ENCODE measurements at places on chromosomes 5 and 9.

- no peak for DNase-seq
- H3K27ac ChIP-seq, result no peak overlapping the region
- H3K4me3 ChIP-seq, result no peak overlapping the region
- H3K4me1 ChIP-seq, result no peaks in the 10 kb centered on the region
- no peaks in the 10 kb centered on the region for H3K36me3 ChIP-seq
These were observed 172.6 kb downstream of the RGS3 start for GRCh38 chr9:113636165-113636564.

DNA sequence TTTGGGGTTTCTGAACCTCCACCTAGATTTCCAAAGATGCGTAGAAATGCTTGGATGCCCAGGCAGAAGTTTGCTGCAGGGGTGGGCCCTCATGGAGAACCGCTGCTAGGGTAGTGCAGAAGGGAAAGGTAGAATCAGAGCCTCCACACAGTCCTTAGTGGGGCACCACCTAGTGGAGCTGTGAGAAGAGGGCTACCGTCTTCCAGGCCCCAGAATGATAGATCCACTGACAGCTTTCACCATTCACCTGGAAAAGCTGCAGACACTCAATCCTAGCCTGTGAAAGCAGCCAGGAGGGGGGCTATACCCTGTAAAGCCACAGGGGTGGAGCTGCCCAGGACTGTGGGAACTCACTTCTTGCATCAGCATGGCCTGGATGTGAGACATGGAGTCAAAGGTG is 13.3 kb upstream of the HSDL2 start:
- no peaks in the 10 kb centered on the region for H3K27me3 ChIP-seq
- peaks cover 3% of the 10 kb centered on the region for H3K4me1 ChIP-seq

- H3K36me3 ChIP-seq, result peaks cover 22% of the 10 kb centered on the region
- H3K4me3 ChIP-seq, result no peak overlapping the region
- DNase-seq, result no peak
These were observed 32.9 kb upstream of the TGFBR1 start for GRCh38 chr9:99072040-99072394.

- H3K36me3 ChIP-seq, result no peaks in the 10 kb centered on the region
- H3K4me3 ChIP-seq, result no peak overlapping the region
- no peaks in the 10 kb centered on the region for H3K4me1 ChIP-seq
- DNase-seq, result no peak
- no peaks in the 10 kb centered on the region for H3K27me3 ChIP-seq
These were observed 6.6 kb downstream of the GADD45G start for GRCh38 chr9:89611425-89611824.

DNA sequence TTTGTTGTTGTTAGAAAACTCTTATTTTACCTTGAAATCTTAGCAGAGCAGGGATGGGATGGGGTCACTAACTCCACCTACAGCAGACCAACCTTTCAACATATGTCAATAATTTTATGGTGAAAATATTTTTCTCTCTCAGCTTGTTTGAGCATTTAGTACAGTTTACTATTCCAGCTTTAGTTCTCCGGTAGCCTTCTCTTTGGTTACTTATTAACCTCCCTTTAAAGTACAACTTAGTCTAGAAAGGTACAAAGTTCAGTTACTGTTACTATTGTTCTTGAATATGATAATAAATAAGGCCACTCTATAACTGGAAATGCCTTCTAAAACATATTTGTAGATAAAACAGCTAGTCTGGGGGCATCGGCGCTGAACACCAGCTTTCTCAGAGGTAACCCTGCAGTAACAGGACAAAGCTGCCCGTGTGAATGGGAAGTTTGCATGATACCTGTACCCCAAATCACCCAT is 233.3 kb downstream of the PCSK1 start:
- H3K27me3 ChIP-seq, result no peaks in the 10 kb centered on the region
- H3K36me3 ChIP-seq, result no peaks in the 10 kb centered on the region
- no peak overlapping the region for H3K27ac ChIP-seq
- DNase-seq, result no peak
- H3K4me1 ChIP-seq, result no peaks in the 10 kb centered on the region

GRCh38 chr5:78779262-78779661 is 130.7 kb upstream of the LHFPL2 start:
- H3K27me3 ChIP-seq, result no peaks in the 10 kb centered on the region
- H3K27ac ChIP-seq, result no peak overlapping the region
- no peaks in the 10 kb centered on the region for H3K36me3 ChIP-seq
- H3K4me3 ChIP-seq, result no peak overlapping the region

DNA sequence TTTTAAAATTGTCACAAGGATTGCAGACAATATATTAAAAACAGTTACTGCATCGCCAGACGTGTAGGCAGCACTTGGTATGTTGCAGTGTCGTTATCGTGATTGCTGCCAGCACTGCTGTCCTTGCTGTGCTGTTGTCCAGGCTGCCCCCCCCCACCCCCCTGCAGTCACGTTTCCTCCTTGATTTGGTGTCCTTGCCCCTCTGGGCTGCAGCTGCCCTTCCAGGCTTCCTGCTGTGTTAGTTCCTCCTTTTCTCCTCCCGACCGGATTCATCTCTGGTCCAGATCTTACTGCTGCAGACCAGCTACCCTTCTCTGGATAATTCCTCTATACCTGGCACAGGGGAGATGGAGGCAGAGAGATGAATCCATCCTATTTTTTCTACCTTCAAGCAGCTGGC is 298.9 kb downstream of the TRIM32 start:
- no peaks in the 10 kb centered on the region for H3K27me3 ChIP-seq
- DNase-seq, result no peak
- no peak overlapping the region for H3K27ac ChIP-seq
- H3K36me3 ChIP-seq, result no peaks in the 10 kb centered on the region
- no peak overlapping the region for H3K4me3 ChIP-seq

GRCh38 chr5:176780176-176781053 is 29.9 kb upstream of the UNC5A start:
- H3K4me3 ChIP-seq, result no peak overlapping the region
- no peak for DNase-seq
- no peak overlapping the region for H3K27ac ChIP-seq
- H3K36me3 ChIP-seq, result no peaks in the 10 kb centered on the region

GRCh38 chr9:84697509-84698114 is 28.1 kb downstream of the NTRK2 start:
- no peaks in the 10 kb centered on the region for H3K4me1 ChIP-seq
- no peaks in the 10 kb centered on the region for H3K36me3 ChIP-seq
- H3K27ac ChIP-seq, result no peak overlapping the region
- H3K27me3 ChIP-seq, result no peaks in the 10 kb centered on the region
- DNase-seq, result peak; percentile 76

DNA sequence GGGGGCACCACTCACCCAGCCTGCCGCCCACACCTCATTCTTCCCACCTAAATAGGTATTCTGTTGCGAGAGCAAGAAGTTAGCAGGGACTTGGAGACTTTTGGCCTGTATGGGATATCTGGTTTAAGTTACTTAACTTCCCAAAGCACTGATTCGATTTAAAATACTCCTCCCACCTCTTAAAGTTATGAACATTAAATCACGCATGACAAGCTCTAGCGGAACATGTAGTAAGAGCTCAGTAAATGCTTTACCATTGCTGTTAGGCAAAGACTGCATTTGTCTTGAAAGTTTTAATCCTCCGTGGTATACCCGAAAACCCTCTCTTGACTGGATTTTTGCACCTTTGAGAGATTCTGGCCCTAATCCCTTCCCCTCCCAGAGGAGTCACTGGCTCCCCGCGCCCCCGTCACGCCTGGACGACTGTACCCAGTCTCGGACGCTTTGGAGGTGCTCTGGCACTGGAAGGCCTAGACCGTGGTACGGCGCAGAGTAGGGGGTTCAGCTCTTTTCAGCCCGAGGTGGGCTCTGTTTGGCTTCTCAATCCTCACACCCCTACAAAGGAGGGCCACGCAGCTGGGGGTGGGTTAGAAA is 4.4 kb downstream of the GDNF start:
- peaks cover 4% of the 10 kb centered on the region for H3K27me3 ChIP-seq
- no peak for DNase-seq
- peaks cover 21% of the 10 kb centered on the region for H3K4me1 ChIP-seq
- H3K36me3 ChIP-seq, result no peaks in the 10 kb centered on the region
- H3K4me3 ChIP-seq, result no peak overlapping the region
- no peak overlapping the region for H3K27ac ChIP-seq

Measured in tibial nerve (tissue), 4 donors.